Mammary microvascular endothelial cell (primary cell): ENCODE measurements at places on chromosomes 11 and 22. TPM values are rescaled to one million over a fixed set of nuclear protein-coding genes. Genes with fewer than 3 reads are reported as not detected.

The MCAT gene
- 20.2 and 24.5 TPM in 2 replicates for total RNA-seq

The ZC3H7B gene
- total RNA-seq: 92.6 and 102 TPM in 2 replicates

The SPTBN2 gene
- 6.3 and 21.5 TPM in 2 replicates for total RNA-seq

The CSF2RB gene
- total RNA-seq: 9.5 and 10.5 TPM in 2 replicates

The ANKK1 gene
- total RNA-seq: 0.05 TPM in 1 of 2 replicates, not detected in the other

The ADM gene
- total RNA-seq: 99.9 and 103 TPM in 2 replicates

The SUSD2 gene
- total RNA-seq: under 0.01 and 0.15 TPM in 2 replicates

The MS4A6A gene
- total RNA-seq: not detected in 2 replicates

The BATF2 gene
- total RNA-seq: 4.4 and 7.9 TPM in 2 replicates

The TLCD5 gene
- 5.1 and 7.7 TPM in 2 replicates for total RNA-seq

The PRG3 gene
- not detected in 2 replicates for total RNA-seq

The C11orf86 gene
- total RNA-seq: not detected in 2 replicates

The P2RY6 gene
- total RNA-seq: 0.44 and 2.5 TPM in 2 replicates

The ALX4 gene
- total RNA-seq: not detected in 2 replicates

The FIBIN gene
- total RNA-seq: not detected in 2 replicates

The LIF gene
- total RNA-seq: 0.33 and 0.49 TPM in 2 replicates

The AGBL2 gene
- not detected in 2 replicates for total RNA-seq
